ENCODE measurements at places on chromosomes 5 and 9.

- no peak for DNase-seq
These were observed 409.3 kb downstream of the AGTPBP1 start for GRCh38 chr9:85332487-85332886.

DNA sequence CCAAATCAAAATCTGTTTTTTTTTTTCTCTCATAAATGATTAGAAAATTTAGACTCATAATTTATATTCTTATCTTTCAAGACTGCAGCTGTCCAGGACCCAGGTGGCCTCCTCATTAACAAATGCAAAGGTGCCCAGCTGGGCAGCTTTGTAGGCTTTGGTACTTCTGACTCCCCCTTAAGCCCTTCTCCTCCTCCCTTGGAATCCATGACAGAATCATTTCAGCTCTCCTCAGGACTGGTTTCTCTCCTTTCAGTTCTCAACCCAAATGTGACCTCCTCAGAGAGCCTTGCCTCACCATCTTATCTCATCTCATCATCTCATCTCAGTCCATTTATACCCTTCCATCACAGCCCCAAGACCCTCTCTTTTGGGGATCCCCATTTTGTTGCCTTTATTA, 221.7 kb downstream of the KIAA0825 start:
- no peak for DNase-seq

DNA sequence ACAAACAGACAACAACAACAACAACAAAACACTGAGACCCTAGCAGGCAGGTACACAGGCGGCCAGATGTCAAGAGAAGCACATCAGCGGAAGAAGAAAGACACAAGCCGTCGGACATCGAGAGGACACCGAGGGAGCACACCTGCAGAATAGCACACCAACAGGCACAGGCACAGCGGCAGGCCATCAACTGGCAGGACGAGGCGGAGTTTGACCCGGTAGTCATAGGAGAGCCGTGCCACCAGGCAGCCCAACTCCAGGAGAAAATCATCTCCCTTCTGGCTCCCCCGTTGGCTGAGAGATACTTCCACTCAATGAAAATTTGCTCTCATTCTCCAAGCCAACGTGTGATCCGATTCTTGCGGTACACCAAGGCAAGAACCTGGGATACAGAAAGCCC, 352.1 kb upstream of the IZUMO3 start:
- no peak for DNase-seq

DNA sequence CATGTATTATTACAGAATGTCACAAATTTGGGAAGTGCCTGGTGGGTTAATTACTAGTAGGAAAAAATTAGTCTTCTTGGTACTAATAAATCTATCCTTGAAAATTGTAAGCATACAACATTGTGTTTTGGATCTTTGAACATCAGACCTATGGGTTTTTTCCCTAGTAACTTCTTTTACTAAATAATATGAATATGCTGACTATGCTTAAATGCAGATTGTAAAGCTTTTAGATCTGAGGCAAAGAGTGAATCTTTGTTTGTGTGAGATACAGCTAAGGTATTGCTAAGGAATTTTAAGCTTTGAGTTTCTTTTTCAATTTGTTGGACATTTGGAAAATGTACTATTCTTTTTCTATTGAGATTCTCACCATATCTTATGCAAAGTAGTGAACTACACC, 390.6 kb upstream of the CCNH start:
- no peak for DNase-seq

DNA sequence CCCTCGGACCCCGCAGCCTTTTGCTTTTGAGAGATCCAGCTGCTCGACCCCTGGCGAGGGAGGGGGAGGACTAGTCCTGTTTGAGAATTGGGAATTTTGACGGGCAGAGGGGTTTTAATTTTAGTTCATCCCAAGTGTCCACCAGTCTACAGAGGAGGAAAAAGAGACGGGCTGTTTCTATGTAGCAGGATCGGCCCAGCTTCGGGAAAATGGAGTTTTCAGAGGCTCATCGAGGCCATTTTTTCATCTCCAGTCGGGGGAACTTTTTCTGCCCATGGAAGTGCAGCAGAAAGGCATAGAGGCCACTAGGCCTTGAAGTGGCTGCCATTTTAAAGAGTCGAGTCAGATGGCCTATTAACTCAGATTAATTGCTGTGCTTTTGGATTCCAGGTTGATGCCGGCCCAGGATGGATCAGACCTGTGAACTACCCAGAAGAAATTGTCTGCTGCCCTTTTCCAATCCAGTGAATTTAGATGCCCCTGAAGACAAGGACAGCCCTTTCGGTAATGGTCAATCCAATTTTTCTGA, 1.2 kb downstream of the NSD1 start:
- no peak for DNase-seq

- no peak for DNase-seq
These were observed 412 bp downstream of the RIOK2 start for GRCh38 chr5:97182571-97183099.

DNA sequence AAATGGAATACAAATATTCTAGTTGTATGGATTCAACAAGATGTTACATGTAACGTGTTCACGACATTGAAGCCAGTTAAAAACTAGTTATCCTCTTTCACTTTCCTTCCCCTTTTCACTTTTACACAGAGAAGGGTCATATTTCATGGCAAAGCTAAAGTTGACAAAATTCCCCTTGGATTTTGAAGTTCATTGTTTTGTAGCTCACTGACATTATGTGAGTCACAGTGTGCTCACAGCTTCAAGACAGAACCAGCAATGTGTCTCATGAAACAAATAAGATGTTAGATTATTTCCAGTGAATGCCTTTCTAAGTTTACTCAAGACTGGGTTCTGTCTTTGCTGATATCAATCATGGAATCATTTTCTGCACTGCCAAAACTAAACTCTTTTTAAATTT, 535.5 kb upstream of the GRIN3A start:
- DNase-seq, result no peak

DNA sequence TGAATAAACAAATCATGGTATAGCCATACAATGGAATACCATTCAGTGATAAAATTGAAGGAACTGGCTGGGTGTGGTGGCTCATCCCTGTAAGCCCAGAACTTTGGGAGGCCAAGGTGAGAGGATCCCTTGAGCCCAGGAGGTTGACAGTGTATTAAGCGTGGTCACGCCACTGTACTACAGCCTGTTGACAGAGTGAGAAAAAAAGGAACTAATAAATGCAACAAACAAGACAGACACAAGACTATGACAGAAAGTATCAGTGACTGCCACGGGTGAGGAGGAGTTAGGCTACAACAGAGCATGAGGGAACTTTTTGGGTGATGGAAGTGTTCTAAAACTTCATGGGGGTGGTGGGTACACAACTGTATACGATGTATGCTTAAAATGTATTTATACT, 2.2 kb downstream of the FNIP1 start:
- DNase-seq, result no peak

- DNase-seq, result no peak
These were observed 747 bp upstream of the UNC5A start for GRCh38 chr5:176809544-176810080.

GRCh38 chr9:35951736-35952135, 6.2 kb downstream of the OR2S2 start:
- no peak for DNase-seq

DNA sequence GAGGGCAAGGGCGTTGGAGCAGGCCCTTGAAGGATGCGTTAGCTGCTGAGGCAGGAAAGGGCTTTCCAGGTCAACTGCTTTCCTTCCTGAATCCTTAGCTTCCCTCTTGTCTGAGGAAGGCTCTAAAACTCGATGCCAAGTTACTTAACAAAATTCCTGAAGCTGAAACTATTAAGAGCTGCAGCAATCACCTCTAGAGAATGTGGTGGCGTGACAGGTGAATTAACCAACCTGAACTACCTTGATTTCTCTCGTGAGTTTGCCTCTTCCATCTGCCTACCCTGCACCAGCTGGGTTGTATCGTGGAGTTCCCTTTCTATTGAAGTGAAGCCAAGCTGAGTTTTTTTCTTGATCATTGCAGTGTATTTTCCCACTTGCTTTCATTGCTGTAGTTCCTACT, 96.1 kb downstream of the PDE8B start:
- DNase-seq, result no peak

DNA sequence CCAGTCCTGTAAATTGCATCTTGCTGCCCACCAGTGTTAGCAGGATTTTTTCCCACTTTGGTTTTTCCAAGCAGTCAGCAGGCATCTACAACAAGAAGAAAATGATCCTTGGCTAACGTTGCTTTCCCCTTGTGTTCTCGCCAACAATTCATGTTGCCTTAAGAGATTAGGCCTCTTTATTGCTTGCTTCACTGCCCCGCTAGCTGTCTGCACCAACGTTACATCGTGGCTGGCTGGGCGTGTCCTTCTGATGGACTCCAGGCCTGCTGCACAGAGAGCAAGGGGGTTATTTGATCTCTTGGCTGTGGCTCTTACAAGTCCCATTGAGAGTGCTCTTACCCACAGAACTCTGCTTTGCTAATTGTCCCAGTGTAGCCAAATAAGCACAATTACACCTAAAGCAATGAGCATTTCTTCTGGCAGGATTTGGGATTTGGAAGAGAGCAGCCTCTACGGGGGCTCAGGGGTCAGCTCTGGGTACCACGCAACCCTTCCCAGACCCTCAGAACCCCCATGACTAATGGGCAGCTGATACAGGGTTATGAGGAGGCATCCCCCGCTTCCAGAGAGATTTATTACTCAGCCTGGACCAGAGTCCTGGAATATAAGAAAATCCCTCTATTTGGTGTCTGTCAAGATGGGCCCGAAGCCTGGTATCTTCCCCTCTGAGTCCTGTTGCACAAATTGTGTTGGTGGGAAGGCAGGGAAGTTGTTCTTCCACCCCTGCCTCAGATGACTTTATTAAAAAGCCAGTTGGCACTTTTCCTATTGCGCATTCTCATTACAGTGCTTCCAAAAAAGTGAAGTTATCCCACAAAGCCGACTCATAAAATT, 17.6 kb downstream of the DCANP1 start:
- no peak for DNase-seq

DNA sequence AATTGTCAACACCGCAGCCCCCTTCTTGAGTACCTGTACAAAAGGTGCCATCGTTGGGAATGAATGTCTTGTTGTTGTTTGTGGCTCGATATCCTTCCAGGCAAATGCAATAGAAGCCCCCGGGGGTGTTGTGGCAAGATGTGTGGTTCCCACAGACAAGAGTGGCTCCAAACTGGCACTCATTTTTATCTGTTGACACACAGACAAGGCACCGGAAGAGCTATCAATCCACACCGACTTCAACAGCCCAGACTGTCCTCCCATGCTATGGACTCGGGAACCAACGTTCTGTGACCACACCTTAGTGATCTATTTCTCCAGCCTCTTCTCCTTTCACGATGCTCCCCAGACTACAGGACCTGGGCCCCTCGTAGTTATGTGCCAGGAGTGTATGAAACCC, 25.9 kb downstream of the SUSD1 start:
- no peak for DNase-seq

- no peak for DNase-seq
These were observed 28.0 kb upstream of the DAP start for GRCh38 chr5:10789021-10789420.

DNA sequence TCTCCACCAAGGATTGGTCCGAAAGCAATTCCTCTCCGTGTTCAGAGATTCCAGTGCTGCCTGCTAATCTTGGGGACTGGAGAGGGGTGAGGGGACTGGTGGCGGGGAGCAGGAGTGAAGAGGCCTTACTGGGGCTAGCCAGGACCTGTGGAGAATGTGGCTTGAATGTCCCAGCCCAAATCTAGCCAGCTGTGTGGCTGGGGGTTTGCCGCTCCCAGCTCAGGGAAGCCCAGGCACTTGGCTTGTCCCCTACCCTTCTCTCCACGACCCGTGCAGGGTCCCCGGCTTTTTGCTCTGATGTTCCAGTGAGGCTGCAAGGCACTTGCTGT, 2.4 kb downstream of the N4BP3 start:
- DNase-seq, result no peak

Measured in GM12891 (cell line).